Mammary epithelial cell (primary cell): ENCODE measurements at places on chromosomes 12 and 14. TPM values are rescaled to one million over a fixed set of nuclear protein-coding genes. Genes with fewer than 3 reads are reported as not detected.

The OR6C2 gene
- total RNA-seq: not detected

- DNase-seq: no peak
These were observed 48.7 kb downstream of the PSMA6 start for GRCh38 chr14:35340616-35341453.

GRCh38 chr14:70905301-70905700 lies 2.0 kb upstream of the PCNX1 start:
- DNase-seq: no peak

DNA sequence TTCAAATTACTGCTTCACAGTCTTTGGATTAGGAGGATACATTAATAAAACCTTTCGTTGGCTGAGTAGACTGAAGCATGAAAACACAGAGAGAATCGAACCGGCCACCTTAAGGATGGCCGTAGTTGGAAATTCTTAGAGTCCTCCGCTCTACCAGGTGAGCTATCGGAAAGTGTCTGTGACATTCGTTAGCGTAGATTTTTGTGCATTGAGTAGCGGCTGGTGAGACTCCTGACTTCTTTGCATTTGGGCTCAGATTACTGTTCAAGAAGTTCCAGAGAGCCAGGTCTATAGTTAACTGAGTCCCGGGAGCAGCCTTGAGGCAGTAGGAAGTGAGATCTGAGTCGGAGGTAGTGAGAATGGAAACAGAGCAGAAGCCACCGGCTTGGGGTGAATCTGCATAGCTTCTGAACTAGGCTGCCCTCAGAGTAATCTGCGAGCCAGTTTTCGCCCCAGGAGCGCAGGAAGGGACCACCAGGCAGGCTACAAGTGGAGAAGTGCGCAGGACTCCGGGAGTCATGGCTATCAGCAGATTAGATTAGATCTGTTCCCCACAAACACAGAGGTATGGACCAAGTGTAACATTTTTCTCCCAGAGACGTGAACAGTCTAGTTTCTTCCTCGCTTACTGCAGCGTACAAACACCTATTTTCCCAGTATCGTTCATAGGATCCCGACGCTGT lies 11.0 kb downstream of the OR6S1 start:
- DNase-seq: peak; percentile 73

DNA sequence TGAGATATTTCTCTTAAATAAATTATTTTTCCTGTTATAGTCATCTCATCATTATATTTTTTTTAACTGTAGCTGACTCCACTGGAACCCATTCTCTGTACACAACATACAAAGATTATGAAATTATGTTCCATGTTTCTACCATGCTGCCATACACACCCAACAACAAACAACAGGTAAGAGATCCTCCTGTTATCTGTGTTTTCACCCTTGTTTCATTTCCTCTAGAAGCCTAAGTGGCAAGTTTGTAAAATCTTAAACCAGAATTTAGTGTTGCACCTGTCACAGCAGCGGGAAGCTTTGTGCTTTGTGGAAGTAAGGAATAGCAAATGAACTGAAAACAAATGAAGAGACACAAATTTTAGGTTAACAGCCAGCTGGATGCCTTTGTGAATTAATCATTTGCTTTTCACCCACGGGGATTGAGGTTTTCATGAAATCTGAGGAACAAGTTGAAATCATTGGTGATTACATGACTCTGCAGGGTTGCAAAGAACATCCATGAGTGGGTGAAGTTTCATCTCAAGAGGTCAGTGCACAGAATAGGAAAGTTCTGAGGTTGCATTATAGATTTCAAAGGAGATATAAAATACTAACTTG lies 273.9 kb upstream of the RGS6 start:
- no peak for DNase-seq

DNA sequence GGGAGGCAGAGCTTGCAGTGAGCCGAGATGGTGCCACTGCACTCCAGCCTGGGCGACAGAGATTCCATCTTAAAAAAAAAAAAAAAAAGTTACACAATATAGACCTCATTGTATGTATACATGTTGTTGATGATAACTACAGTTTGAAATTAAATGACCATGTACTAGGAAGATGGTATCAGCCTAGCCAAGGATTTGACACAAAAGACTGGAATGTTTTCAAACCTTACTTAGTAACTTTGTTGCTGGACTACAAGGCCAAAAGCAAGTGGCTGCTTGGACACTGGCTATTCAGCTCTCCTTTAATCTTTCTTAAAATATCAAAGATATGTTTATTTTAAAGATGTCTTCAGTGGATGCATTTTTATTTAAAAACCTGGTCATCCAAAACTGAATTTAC lies 18.9 kb upstream of the NUDT4 start:
- no peak for DNase-seq
